ENCODE measurements at places on chromosomes 16 and 17. TPM values are rescaled to one million over a fixed set of nuclear protein-coding genes. Genes with fewer than 3 reads are reported as not detected.

DNA sequence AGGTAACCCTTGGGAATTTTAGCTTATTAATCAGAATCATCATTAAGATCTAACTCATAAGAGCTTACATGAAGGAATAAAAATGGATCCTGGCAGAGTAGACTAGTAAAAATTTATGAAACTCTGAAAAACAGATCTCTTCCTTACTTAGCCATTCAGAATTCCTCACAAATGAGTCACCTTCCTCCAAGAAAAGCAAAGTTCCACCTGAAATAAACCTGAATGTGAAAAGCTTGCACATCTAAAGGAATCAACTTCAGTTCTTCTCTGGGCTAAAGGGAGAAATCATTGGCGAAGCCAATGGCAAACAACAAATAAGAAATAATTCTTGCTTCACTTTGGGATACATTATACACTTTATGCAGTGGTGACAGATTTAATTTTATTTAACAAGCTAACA is 22.7 kb downstream of the MYO1D start:
- DNase-seq, result no peak

DNA sequence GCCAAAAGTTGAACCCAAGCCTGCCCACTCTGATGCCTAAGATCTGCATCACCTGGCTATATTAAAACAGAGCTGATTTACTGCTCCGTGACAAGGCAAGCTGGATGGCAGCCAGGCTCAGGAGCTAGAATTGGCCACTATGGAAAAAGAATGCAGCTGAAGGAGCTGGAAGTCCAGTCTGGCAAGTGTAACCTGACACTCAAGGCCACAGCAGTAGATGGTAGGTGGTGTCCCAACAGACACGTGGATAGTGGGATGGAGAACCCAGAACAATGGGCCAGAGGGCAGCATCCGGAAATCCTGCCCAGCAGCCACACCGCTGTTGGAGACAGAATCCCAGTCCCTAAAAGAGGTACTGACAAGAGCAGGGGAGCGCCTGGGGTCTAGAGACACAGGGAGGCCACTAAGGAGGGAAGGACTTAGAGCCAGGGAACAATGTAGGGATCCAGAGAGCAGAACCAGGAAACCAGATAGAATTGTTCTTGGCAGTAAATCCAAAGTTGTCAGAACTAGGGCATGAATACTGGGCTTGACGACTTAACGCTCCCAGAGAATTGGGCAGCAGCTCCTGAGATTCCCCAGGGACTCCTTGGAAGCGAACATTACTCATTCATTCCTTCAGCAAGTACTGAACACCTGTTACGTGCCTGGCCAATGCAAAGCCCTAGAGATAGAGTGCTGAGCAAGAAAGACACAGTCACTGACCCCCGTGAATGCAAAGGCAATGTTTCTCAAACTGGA is 85.7 kb downstream of the CDYL2 start:
- DNase-seq, result no peak

- DNase-seq, result no peak
These were observed 33.0 kb downstream of the MPRIP start for GRCh38 chr17:17075125-17075781.

The SPN gene
- total RNA-seq, result 10.3 TPM
